ENCODE measurements at places on chromosomes 1 and 21.

DNA sequence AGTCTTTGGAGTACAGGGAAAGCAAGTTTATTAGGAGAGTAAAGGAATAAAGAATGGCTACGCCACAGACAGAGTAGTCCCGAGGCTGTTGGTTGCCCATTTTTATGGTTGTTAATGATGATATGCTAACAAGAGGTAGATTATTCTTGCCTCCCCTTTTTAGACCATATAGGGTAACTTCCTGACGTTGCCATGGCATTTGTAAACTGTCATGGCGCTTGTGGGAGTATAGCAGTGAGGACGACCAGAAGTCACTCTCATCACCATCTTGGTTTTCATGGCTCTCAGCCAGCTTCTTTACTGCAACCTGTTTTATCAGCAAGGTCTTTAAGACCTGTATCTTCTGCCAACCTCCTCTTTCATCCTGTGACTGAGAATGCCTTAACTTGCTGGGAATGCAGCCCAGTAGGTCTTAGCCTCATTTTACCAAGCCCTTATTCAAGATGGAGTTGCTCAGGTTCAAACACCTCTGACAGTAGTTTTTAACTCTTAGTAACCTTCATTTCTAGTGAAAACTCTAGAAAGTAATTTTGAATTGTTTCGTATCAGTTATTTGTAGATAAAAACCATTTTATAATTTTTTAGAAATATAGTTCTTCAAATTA is 26.2 kb downstream of the TCP10L start:
- no peaks in the 10 kb centered on the region for H3K27me3 ChIP-seq
- H3K27ac ChIP-seq = no peak overlapping the region
- H3K36me3 ChIP-seq = no peaks in the 10 kb centered on the region
- H3K4me3 ChIP-seq = no peak overlapping the region
- DNase-seq = no peak

- no peak overlapping the region for H3K4me3 ChIP-seq
- H3K27me3 ChIP-seq = no peaks in the 10 kb centered on the region
- H3K36me3 ChIP-seq = no peaks in the 10 kb centered on the region
- DNase-seq = no peak
Measured at GRCh38 chr1:41173651-41174050, 68.5 kb downstream of the SCMH1 start.

- H3K36me3 ChIP-seq = no peaks in the 10 kb centered on the region
- no peaks in the 10 kb centered on the region for H3K4me1 ChIP-seq
- no peak overlapping the region for H3K27ac ChIP-seq
- DNase-seq = no peak
- H3K27me3 ChIP-seq = no peaks in the 10 kb centered on the region
Measured at GRCh38 chr1:84385347-84385746, 12.9 kb upstream of the DNASE2B start.

GRCh38 chr1:8257621-8258020 is 60.3 kb upstream of the SLC45A1 start:
- H3K27ac ChIP-seq = no peak overlapping the region
- no peak for DNase-seq
- H3K27me3 ChIP-seq = no peaks in the 10 kb centered on the region
- no peaks in the 10 kb centered on the region for H3K36me3 ChIP-seq

GRCh38 chr1:172779491-172779890 is 120.6 kb downstream of the FASLG start:
- no peak for DNase-seq
- no peak overlapping the region for H3K27ac ChIP-seq
- no peak overlapping the region for H3K4me3 ChIP-seq
- no peaks in the 10 kb centered on the region for H3K4me1 ChIP-seq

- no peak overlapping the region for H3K27ac ChIP-seq
- DNase-seq = no peak
- no peak overlapping the region for H3K4me3 ChIP-seq
- no peaks in the 10 kb centered on the region for H3K4me1 ChIP-seq
Measured at GRCh38 chr21:41750051-41750450, 16.8 kb downstream of the RIPK4 start.

GRCh38 chr1:222547260-222547614 is 667 bp downstream of the HHIPL2 start:
- DNase-seq = no peak
- H3K27me3 ChIP-seq = peaks cover 6% of the 10 kb centered on the region
- H3K4me3 ChIP-seq = no peak overlapping the region

DNA sequence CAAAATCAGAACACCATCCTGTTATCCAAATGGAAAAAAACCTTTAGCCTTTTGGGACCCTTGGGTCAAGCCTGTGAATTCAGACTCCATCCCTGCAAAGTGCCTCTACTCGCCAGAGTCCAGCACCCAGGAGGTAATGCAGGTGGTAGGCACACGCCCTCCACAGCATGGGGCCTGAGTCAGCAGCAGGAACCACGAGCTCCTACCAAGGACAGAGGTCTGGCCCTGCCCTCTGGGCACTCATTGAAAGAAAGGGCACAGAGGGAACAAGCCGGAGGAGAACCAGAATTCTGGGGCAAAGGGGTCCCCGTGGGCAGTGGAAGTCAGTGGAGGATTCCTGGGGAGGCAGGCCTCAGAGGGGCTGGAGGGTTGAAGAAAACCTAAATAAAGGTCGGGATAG is 438.1 kb downstream of the NPHP4 start:
- no peak for DNase-seq
- H3K4me1 ChIP-seq = no peaks in the 10 kb centered on the region
- H3K36me3 ChIP-seq = no peaks in the 10 kb centered on the region
- no peak overlapping the region for H3K4me3 ChIP-seq
- H3K27me3 ChIP-seq = no peaks in the 10 kb centered on the region

DNA sequence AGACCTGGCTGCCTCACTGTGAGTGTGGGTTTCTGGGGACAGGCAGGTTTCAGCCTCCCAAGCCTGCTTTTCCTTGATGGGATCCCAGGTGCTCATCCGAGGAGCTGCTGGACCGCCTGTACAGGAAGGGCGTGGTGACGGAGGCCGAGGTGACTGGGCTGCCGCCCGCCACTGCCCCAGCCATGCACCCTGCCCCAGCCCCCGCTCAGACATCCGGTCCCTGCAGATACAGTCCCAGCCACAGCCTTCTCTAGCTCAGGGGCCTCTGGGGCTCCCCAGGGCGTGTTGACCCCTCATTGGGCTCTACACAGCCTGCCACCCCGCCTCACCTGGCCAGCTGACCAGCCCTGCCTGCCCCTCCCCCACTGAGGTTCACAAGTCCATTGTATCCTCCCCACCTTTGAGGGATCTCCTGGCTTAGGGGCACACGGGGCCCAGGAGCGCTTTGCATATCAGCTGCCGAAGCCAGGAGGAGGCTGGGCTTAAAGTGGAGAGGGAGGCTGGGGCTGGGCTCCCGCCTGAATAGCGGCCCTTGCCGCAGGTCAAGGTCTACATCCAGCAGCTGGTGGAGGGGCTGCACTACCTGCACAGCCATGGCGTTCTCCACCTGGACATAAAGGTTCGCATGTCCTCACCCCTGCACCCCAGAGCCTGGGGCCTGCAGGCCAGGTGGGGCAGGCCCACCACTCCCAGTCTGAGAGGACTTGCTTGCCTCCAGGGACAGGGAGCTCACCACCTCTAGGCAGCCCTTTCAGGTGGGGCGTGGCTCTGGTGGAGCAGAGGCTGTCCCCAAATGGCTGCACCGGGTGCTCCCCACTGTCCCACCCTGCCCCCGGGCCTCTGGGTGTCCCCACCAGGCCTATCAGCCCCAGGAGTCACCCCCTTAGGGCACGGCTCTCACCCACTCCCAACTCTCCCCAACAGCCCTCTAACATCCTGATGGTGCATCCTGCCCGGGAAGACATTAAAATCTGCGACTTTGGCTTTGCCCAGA is 38.5 kb downstream of the TRIM11 start:
- H3K27me3 ChIP-seq = no peaks in the 10 kb centered on the region
- no peaks in the 10 kb centered on the region for H3K4me1 ChIP-seq
- no peaks in the 10 kb centered on the region for H3K36me3 ChIP-seq
- no peak for DNase-seq
- no peak overlapping the region for H3K4me3 ChIP-seq

- no peak overlapping the region for H3K4me3 ChIP-seq
- no peak overlapping the region for H3K27ac ChIP-seq
- H3K4me1 ChIP-seq = no peaks in the 10 kb centered on the region
- no peaks in the 10 kb centered on the region for H3K36me3 ChIP-seq
Measured at GRCh38 chr1:177632923-177633615, 336.8 kb downstream of the SEC16B start.

DNA sequence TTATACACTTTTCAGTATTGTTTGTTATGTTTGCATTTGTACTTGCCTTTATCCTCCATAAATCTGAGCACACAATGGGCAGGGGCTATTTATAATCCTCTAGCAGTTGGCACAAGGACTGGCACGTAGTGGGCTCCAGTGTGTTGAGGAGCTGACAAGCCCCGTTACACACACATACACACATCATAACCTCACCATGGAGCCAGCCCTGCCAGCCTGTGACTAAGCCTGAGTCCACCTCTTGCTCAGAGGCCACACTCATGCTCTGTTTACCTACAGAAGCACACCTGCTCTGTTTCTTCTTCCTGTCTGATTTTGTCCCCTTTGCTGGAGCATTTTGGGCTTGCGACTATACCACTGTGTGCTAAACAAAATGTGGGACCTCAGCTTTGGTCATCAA is 64.5 kb upstream of the SPATA6 start:
- H3K4me3 ChIP-seq = no peak overlapping the region
- H3K27ac ChIP-seq = no peak overlapping the region
- H3K27me3 ChIP-seq = no peaks in the 10 kb centered on the region
